Neural cell (in vitro differentiated cells): ENCODE measurements at places on chromosomes 2 and 18. TPM values are rescaled to one million over a fixed set of nuclear protein-coding genes. Genes with fewer than 3 reads are reported as not detected.

The CYP27A1 gene
- 0.90 TPM in 1 of 2 replicates, not detected in the other for polyA plus RNA-seq

The MGAT4A gene
- polyA plus RNA-seq: 29.9 and 54.8 TPM in 2 replicates

The MBOAT2 gene
- 178 and 205 TPM in 2 replicates for polyA plus RNA-seq

The TFCP2L1 gene
- polyA plus RNA-seq: 0.04 TPM in 1 of 2 replicates, not detected in the other

The LIMS2 gene
- polyA plus RNA-seq: not detected in 2 replicates

The ZBTB7C gene
- 2.4 and 6.5 TPM in 2 replicates for polyA plus RNA-seq

The PLGLB1 gene
- 15.9 and 20.2 TPM in 2 replicates for polyA plus RNA-seq

The ITGB6 gene
- polyA plus RNA-seq: 6.1 and 8.3 TPM in 2 replicates

The ELP2 gene
- 77.1 and 83.6 TPM in 2 replicates for polyA plus RNA-seq

The REG3A gene
- polyA plus RNA-seq: not detected in 2 replicates

The LRP2 gene
- 1.8 and 4.1 TPM in 2 replicates for polyA plus RNA-seq

The NEU4 gene
- polyA plus RNA-seq: not detected in 2 replicates

The SMPD4 gene
- polyA plus RNA-seq: 40.6 and 56.1 TPM in 2 replicates

The CASP8 gene
- polyA plus RNA-seq: 0.72 TPM in 1 of 2 replicates, not detected in the other

The KCNS3 gene
- 0.15 TPM in 1 of 2 replicates, not detected in the other for polyA plus RNA-seq

The CHPF gene
- polyA plus RNA-seq: 24.3 and 28.6 TPM in 2 replicates
